Activated T-cell treated with anti-CD3 and anti-CD28 coated beads for 1 hour (primary cell): ENCODE measurements at places on chromosomes 2 and 18.

GRCh38 chr2:68767996-68768395, 33.4 kb downstream of the ARHGAP25 start:
- DNase-seq: no peak

DNA sequence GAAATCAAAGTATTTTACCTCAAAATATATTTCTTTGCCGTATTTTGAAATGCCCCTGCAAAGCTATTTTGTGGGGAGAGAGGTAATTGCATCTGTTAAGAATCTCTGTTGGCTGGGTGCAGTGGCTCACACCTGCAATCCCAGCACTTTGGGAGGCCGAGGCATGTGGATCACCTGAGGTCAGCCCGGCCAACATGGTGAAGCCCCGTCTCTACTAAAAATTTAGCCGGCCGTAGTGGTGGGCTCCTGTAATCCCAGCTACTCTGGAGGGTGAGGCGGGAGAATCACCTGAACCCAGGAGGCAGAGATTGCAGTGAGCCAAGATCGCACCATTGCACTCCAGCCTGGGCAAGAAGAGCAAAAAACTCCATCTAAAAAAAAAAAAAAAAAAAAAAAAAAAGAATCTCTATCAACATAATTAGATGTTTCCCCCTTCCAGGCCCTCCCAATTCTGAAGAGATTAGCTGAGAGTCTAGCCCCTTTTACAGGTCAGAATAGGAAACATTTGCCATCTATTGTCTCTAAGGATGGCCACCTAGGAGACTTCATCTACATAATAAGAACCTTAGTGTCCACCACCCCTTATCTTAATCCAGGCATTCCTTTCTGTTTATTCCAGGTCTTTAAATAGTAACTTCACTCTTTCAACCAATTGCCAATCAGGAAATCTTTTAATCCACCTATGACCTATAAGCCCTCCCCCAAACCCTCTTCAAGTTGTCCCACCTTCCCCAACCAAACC, 3.5 kb upstream of the TRAPPC8 start:
- DNase-seq: no peak

DNA sequence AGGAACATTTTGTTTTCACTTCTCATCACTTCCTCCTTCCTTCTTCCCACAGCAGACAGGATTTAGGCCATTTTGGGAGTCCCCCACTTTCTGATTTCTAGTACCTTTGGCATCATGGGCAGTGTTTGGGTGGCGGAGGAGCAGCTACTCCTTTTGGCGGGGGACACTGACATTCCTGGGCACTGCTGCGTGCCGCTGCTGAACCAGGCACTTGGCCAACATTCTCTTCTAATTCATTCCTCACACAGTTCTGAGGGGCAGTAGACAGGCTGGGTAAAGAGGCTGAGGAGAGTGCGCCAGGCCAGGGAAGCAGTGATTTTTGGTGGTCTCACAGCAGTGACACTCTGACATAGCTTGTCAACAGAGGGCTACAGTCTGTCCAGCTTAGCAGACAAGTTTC, 270.2 kb downstream of the LOXHD1 start:
- DNase-seq: no peak

DNA sequence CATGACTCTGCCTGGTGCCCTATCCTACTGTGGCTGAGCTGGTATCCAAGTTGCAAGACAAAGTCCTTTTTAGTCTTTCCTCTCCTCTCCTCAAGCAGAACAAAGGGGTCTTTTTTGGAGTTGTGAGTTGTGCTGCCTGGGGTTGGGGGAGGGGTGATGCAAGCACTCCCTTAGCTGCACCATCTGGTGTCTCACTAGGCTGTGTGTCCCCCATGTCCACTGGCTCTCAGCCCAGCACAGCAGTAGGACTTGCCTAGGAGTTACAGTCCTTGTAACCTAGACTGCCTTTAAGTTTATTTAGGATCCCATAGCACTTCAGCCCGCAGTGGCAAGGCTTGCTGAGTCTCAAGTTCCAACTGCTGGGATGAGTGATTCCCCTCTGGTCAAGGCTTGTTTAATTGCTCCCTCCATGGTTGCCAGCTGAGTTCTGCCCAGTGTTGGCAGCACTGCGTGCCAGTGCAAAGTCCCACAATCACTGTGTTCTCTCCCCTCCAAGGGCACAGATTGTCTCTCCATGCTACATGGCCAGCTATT, 13.2 kb upstream of the ILKAP start:
- DNase-seq: no peak

- DNase-seq: no peak
Measured at GRCh38 chr18:26549263-26550094, 1.1 kb upstream of the KCTD1 start.

GRCh38 chr2:114727012-114727411, 284.6 kb downstream of the DPP10 start:
- DNase-seq: no peak
